ENCODE measurements at places on chromosomes 2 and 18.

DNA sequence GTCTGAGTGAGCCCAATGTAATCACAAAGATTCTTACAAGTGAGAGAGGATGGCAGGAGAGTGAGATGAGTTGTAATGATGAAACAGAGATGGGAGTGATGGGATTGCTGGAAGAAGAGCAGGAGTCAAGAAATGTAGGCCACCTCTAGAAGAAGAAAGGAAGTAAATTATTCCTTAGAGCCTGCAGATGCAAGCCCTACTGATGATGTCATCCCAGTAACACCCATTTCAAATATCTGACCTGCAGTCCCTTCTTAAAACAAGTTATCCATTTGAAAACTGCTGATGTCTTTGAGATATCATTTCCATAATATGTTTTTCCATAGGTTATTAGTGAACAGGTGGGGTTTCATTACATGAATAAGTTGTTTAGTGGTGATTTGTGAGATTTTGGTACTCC, 888.0 kb upstream of the SLC39A10 start:
- no peak for DNase-seq

DNA sequence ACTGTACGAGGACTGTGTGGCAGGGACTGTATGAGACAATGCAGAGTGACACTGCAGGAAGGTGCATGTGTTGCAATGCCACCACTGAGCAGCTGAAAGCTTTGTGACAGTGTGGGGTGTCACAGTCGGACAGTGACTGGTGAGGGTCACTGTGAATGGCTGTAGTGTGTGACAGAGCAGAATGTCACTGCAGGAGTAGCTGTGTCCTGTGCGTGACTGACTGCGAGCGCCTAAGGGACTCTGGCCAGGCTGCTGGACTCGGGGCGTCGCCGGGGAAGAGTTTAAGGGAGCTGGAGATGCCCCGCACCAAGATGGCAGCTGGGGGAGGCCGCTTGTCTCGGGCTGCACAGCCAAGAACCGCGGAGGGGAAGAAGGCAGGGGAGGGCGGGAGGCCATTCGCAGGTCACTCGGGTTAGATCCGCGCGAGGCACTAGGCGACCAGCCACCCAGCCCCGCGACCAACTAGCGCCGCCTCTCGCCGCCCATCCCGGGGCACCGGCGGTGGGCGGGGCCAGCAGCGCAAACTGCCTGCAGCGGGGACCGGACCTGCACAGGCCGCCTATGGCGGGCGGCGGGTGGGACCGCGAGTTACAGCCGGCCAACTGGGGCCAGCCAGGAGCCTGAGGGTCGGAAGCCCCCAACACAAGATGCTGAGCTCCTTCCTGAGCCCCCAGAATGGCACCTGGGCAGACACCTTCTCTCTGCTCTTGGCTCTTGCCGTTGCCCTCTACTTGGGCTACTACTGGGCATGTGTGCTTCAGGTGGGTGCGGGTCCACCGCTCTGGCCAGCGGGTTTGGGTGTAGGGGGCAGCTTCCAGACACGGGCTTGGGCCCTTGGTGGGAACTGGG, at the start of gene ABHD1:
TSS of gene ABHD1 (plus strand) at position 514 of the 849 bp plus-strand sequence. CDS start at position 648, 134 bp downstream.
- DNase-seq, result peak; percentile 39

GRCh38 chr2:160258492-160258805, 58.4 kb upstream of the ITGB6 start:
- DNase-seq, result no peak

DNA sequence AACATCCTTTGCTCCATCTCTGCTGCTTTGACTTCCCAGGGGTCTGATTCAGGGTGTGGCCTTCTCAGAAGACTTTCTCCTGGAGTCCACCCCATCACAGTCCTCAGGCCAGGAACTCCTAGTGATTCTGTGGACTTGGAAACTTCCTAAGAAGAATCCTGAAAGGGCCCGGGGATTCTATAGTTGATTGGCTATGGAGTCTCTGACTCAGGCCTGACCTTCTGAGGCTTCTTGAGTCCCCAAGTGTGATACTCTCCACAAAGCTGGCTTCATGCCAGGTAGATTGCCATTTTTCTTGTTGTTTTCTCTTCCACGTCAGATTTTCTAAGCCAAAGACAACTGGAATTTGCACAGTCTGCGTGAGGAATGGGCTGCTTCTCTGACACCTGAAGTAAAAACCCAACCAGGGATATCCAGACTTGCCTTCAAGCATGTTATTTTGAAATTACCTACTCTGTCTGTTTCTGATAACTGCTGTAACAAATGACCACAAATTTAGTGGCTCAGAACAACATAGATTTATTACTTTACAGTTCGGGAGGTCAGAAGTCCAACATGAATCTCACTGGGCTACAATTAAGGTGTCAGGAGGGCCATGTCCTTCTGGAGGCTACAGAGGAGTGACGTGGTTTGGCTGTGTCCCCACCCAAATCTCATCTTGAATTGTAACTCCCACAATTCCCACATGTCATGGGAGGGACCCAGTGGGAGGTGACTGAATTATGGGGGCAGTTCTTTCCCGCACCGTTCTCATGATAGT, 69.3 kb downstream of the ALPK2 start:
- DNase-seq, result no peak

DNA sequence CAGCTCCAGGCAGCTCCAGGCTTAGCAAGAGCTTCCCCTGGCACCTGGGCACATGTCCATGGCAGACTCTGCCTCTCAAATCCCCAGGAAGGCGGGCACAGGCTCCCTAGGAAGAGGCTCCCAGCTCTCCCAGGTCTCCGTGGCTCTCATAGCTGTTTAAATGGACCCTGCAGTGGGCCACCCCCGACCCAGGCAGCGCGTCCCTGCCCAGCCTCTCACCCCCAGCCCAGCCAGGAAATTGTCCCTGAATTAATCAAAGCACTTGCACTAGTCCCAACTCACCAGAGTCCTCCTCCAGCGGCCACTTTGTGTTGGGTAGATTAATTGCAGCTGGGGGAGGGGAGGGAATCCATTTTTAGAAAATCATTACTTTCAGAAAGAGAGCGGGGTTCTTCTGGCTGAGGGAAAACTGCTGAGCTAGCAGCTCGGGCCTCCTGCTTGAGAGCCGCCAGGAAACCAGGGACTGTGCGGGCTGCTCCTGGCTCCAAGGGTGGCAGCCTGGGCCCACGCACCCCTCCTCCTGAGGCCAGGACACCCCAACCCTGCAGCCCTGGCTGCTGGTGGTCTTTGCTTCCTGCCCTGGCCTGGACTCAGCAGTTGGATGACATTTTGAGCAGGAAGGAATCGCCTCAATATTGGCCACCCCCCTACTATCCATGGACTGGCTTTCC, 36.0 kb downstream of the SMAD7 start:
- no peak for DNase-seq

- no peak for DNase-seq
These were observed 56.5 kb downstream of the MYO5B start for GRCh38 chr18:50138181-50139064.

- no peak for DNase-seq
These were observed 408.2 kb upstream of the HS6ST1 start for GRCh38 chr2:128726911-128727310.

DNA sequence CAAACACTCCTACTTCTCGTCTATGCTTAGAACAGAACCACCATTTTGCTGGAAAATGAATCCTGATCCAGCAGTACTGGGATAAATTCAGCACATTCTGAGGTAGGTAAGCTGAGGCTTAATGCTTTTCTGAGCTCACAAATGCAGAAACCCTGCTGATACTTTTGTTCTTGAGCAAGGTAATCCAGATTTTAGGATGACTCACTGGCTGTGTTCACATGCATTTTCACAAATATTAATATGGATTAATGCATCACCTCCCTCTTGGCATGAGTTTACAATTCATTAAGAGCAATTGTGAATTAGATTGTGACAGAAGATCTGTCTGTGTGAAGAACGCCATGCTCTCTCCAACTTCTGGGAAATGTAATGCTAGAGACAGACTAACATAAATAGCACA, 42.2 kb downstream of the RAD51AP2 start:
- DNase-seq, result no peak

- DNase-seq, result no peak
These were observed 30.2 kb downstream of the RBM45 start for GRCh38 chr2:178142274-178143065.

DNA sequence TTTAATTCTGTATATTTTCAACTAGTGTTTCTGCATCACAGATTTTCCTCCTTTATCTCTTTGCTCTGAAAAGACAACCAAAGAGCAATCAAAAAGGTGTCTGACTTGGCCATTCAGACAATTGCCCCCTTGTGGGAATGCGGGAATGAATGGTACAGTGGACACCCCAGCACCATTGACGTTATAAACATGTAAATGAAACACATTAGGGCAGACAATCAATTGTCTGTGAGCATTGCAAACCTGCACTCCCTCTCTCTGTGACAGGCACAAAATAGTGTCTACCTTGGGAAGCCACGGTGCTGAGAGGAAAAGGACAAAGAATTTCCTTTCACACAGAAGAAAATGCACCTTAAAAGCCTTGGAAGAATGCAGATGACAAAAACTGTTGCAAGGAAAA, 8.0 kb downstream of the ZEB2 start:
- DNase-seq, result no peak

DNA sequence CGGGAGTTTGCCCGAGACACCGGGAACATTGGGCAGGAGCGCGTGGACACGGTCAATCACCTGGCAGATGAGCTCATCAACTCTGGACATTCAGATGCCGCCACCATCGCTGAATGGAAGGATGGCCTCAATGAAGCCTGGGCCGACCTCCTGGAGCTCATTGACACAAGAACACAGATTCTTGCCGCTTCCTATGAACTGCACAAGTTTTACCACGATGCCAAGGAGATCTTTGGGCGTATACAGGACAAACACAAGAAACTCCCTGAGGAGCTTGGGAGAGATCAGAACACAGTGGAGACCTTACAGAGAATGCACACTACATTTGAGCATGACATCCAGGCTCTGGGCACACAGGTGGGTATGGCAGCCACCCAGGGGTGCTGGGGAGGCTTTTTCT, 73.8 kb upstream of the EML6 start:
- no peak for DNase-seq
